Neuronal stem cell (in vitro differentiated cells): ENCODE measurements at places on chromosomes 16 and 17.
A peak's percentile ranks its signal among the peaks of the same experiment; 100 is the strongest.

DNA sequence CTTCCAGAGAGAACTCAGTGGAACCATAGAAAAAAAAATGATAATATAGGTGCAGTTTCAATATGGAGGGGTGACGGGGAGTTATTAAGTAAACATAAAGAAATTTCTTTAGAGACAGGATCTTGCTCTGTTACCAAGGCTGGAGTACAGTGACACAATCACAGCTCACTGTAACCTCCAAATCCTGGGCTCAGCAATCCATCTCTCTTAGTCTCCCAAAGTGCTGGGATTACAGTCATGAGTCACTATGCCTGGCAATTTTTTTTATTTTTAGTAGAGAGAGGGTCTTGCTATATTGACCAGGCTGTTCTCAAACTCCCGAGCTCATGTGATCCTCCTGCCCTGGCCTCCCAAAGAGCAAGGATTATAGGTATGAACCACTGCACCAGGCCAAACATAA lies 48.8 kb downstream of the NLRC5 start:
- no peak for DNase-seq

- no peak for DNase-seq
Measured at GRCh38 chr16:28265822-28266221, 26.5 kb upstream of the SBK1 start.

DNA sequence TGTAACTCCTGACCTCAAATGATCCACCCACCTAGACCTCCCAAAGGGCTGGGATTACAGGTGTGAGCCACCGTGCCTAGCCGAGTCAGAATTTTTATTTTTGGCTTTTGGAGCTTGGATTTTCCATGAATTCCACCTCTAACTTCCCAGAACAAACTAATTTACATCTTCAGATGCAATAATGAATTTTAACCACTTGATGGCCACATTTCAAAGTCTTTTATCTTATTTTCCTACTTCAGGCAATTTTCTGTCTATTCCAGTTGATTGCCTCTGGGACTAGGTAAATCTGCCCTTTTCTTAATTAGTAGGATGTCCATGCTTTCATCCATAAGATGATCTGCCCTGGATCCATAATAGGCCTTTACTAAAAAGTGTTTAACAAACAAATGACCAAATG lies 156.4 kb upstream of the ANKFN1 start:
- DNase-seq = no peak

DNA sequence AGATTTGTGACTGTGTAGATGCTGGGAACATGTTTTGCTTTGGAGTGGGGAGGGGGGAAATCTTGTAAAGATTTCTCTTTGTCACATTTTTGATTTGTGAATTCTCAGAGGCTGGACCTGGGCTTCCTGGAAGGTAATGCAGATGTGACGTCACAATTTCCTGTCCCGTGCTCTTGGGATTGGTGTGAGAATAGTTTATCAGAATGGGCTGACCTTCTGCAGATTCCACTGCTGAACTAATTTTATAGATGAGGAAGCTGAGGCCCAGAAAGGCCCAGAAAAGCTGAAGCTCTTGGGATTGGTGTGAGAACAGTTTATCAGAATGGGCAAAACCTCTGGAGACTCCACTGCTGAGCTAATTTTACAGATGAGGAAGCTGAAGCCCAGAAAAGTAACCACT lies 34.0 kb downstream of the HS3ST3B1 start:
- DNase-seq = no peak

DNA sequence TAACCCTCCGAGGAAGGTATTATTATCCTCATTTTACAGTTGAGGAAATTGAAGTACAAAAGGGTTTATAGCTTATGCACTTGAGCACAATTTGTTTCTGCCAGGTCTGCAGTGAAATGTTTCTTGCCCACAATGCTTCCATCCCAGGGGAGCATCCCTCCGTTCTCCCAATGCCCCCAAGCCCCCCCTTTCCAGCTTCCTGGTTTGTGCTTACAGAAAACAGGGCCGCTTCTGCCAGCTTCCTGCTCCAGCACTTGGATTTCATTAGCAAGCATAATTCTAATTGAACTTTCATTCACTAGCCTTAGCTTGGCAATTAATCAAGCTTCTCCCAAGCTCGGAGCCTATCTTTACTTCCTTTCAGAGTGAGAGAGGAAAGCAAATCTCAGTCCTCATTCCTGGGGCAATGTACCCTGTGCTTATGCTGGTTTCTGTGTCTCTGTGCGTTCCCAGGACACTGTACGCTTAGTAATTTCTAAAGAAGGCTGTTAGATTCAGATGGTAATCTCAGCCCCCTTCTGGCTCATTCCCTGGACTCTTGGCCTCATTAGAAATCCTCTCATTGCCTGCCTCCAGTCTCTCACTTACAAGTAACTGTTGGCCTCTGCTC lies 141.6 kb downstream of the HS3ST2 start:
- no peak for DNase-seq

GRCh38 chr17:77644181-77645071 lies 314.1 kb upstream of the TNRC6C start:
- no peak for DNase-seq

DNA sequence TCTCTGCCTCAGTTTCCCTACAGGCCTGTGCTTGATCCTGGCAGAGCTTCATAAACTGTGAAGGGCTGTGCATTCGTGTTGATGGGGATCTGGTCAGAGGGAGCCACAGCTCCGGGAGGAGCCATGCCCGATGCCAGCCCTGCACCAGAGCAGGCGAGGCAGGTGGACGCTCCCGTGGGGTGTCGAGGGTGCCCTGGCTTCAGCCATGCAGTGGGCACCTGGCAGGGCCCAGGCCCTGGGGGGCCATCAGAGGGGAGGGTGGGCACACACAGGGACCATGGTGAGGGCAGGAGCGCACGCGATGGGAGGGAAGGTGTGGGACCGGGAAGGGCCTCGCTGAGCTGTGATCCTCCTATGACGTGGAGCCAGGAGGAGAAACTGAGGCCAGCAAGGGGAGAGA lies 22.0 kb downstream of the ZFPM1 start:
- DNase-seq = no peak

DNA sequence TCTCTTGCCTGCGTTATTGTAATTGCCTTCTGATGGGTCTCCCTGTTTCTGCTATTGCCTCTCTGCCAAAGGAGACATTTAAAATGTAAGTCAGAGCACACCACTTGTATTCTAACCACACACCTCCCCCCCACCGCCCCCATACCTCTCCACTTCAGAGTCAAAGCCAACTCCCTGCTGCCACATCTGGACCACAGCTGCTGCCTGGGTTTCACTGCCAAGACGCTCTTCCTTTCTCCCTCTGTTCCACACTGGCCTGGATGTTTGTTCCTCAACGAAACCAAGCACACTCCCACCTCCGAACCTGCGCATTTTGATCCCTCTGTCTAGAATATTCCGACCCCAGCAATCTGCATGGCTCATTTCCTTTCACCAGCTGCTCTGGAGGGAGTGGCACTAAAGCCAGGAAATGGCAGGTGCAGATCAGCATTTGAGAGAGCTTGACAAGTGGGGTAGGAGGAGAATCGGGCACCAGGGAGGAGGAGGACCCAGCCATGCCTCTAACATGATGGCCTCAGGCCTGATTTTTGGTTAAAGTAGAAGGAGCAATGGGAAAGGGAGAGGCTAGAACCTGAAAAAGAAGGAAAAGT lies 92.4 kb upstream of the HS3ST2 start:
- DNase-seq = no peak

- DNase-seq = peak; percentile 78
Measured at GRCh38 chr17:11935734-11936406, 61.4 kb downstream of the ZNF18 start.

DNA sequence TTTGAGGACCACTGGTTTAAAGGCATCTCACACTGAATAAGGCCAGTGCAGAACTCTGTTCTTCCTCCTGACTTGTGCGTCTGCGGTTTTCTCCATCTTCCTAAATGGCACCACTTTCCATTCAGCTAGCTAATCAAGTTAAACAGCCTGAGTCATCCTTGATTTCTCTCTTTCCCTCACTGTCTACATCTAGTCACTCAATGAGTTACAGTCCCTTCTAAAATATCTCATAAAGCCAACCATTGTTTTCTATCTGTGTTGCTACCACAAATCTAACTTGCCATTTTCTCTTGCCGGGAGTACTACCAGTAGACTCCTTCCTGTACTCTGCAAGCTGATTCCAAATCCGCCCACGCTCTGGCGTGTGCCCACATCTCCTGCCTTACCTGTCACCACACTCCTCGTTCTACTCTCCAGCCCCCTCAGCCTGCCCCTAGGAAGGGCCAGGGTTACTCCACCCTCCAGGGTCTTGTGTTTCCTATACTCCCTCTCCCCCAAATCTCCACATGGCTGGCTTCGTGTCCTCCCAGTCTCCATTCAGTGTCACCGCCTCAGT lies 324.5 kb downstream of the SNX29 start:
- DNase-seq = no peak

DNA sequence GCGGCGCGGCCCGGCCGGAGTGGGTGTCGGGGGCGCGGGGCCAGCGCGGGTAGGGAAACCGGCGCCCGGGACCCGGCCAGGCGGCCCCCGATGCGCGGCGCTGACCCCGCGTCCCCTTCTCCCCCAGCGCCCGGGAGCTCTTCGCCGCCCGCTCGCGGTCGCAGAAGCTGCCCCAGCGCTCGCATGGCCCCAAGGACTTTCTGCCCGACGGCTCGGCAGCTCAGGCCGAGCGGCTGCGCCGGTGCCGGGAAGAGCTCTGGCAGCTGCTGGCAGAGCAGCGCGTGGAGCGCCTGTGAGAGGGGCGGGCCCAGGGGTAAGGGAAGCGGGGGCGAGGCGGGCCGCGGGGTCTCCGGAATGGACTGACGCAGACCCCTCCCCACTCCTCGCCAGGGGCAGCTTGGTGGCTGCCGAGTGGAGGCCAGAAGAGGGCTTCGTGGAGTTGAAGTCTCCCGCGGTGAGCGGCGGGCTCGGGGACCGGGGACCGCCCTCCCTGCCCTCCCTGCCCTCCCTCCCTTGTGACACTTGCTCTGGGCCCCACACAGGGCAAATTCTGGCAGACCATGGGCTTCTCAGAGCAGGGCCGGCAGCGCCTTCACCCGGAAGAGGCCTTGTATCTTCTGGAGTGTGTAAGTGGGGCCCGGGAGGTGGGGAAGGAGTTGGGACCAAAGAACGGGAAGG lies 430 bp downstream of the TSEN54 start:
- DNase-seq = peak; percentile 50

GRCh38 chr17:37831986-37832385 lies 87.1 kb upstream of the HNF1B start:
- DNase-seq = no peak

- DNase-seq = no peak
Measured at GRCh38 chr16:89581861-89582563, 6.5 kb downstream of the CPNE7 start.

- no peak for DNase-seq
Measured at GRCh38 chr17:44959821-44960531, 8.1 kb downstream of the C1QL1 start.

GRCh38 chr17:70405492-70406220 lies 236.3 kb downstream of the KCNJ2 start:
- no peak for DNase-seq

GRCh38 chr17:82791532-82791931 lies 39.7 kb downstream of the TBCD start:
- DNase-seq = no peak

GRCh38 chr17:51346218-51346982 lies 86.1 kb downstream of the UTP18 start:
- no peak for DNase-seq

GRCh38 chr17:57553526-57553925 lies 191.6 kb downstream of the CCDC182 start:
- no peak for DNase-seq

GRCh38 chr17:77054936-77055335 lies 85.8 kb upstream of the SEC14L1 start:
- no peak for DNase-seq

GRCh38 chr17:38598536-38598935 lies 7.2 kb downstream of the SRCIN1 start:
- peak; percentile 87 for DNase-seq

DNA sequence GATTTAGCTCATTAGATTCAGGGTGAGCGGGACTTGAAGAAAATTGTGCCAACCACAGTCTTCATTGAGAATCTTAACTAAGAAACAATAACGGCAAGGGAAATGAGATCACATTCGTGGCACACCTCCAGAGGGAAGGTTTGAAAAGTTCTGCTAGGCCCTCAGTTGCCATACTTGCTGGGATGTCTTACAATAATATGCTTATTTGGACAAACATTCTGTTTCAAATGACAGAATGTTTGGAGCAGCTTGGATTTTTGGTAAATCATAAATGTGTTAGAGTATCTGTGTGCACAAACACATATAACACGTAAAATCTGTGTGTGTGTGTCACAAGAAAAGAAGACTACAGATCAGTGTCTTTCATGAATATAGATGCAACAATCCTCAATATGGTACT lies 24.6 kb upstream of the TEKT3 start:
- DNase-seq = no peak

- DNase-seq = no peak
Measured at GRCh38 chr17:57389473-57389872, 133.2 kb downstream of the MSI2 start.

GRCh38 chr16:89344458-89344834 lies 126.9 kb downstream of the ZNF778 start:
- DNase-seq = no peak

GRCh38 chr16:8620535-8620934 lies 963 bp upstream of the METTL22 start:
- no peak for DNase-seq

- no peak for DNase-seq
Measured at GRCh38 chr16:75653922-75654321, 6.3 kb downstream of the TERF2IP start.
